ENCODE measurements at places on chromosomes 6 and 20. TPM values are rescaled to one million over a fixed set of nuclear protein-coding genes. Genes with fewer than 3 reads are reported as not detected.

GRCh38 chr6:22929311-22929985, 360.1 kb downstream of the HDGFL1 start:
- no peak for DNase-seq

- no peak for DNase-seq
Measured at GRCh38 chr6:150304429-150304828, 64.4 kb upstream of the IYD start.

Gene SLC17A1
- not detected for polyA plus RNA-seq

Gene OXT
- not detected for polyA plus RNA-seq

Gene NMBR
- not detected for polyA plus RNA-seq

GRCh38 chr6:42333612-42334011, 116.0 kb upstream of the MRPS10 start:
- DNase-seq, result no peak

DNA sequence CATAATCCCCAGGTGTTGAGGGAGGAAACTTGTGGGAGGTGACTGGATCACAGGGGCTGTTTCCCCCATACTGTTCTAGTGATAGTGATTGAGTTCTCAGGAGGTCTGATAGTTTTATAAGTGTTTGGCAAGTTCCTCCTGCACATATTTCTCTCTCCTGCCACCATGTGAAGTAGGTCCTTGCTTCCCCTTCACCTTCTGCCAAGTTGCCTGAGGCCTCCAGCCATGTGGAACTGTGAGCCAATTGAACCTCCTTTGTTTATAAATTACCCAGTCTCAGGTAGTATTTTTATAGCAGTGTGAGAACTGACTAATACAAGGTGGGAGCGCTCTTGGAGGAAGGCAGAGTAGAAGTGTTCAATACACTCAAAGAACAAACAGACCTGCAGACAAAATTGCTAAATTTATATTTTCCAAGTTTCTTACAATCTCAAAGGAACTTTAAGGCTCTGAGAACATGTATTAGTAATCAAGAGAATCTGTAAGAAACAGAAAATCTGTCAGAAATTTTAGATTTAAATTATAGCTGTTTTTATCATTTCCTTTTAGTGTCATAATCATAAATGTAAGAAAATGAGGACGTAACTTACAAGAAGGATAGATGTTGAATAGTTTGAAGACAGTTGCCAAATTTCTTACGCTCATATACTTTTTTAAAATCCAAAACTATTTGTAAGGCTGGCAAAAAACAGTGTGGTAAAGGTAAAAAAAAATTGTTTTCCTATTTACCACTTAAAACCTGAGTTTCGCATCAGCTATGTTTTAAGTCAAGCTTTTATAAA, 77.7 kb downstream of the ASCC3 start:
- DNase-seq, result no peak

Gene HLA-DPA1
- polyA plus RNA-seq, result 559 TPM

Gene VSX1
- polyA plus RNA-seq, result not detected

Gene CLIC5
- 0.37 TPM for polyA plus RNA-seq

- no peak for DNase-seq
Measured at GRCh38 chr20:17753516-17753915, 53.8 kb downstream of the BANF2 start.

Measured in B cell (primary cell).